ENCODE measurements at places on chromosomes 3 and 15.

DNA sequence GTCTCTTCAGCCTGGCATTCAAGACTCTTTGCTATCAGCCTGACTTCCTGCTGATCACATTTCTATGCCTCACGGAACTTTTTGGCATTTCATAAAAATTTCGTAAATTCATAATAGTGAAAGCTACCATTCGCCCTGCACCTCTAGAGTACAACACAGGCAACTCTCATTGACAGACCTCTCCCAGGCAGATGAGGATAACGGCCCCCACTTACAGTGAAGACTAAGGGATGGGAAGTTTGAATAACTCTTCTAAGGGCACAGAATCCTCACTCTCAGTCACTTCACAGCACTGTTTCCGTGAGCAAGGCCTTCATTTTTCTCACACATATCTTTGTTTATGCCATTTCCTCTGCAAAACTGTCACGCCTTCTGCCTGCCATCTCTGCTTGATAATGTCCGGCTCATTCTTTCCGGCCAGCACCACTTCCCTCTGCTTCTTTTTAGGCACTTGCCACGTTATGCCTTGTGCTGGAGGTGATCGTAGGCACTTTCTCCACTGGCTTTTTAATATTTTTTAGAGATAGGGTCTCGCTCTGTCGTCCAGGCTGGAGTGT is 224.1 kb upstream of the HES1 start:
- DNase-seq, result no peak

GRCh38 chr3:35641920-35642527 is 2.7 kb downstream of the ARPP21 start:
- no peak for DNase-seq

DNA sequence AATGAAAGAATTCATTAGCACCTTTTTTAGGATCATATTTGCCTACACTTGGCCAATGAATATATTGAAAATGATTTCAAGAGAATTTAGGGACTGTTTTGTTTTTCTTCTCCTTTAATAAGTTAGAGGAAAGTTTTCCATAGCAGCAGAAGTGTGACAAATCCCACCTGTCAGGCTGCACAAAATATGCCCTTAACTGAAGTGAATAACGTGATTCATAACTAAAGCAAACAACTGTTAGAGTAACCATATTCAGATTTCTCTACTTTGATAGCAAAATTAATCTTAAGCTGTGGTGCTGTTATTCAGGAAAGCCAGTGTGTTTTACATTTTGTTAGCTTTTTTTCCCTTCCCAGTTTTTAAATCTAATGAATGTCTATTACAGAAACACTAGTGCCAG is 121.4 kb downstream of the HCN4 start:
- DNase-seq, result no peak

- no peak for DNase-seq
Observed at GRCh38 chr15:98628216-98628615, 20.1 kb upstream of the IGF1R start.

DNA sequence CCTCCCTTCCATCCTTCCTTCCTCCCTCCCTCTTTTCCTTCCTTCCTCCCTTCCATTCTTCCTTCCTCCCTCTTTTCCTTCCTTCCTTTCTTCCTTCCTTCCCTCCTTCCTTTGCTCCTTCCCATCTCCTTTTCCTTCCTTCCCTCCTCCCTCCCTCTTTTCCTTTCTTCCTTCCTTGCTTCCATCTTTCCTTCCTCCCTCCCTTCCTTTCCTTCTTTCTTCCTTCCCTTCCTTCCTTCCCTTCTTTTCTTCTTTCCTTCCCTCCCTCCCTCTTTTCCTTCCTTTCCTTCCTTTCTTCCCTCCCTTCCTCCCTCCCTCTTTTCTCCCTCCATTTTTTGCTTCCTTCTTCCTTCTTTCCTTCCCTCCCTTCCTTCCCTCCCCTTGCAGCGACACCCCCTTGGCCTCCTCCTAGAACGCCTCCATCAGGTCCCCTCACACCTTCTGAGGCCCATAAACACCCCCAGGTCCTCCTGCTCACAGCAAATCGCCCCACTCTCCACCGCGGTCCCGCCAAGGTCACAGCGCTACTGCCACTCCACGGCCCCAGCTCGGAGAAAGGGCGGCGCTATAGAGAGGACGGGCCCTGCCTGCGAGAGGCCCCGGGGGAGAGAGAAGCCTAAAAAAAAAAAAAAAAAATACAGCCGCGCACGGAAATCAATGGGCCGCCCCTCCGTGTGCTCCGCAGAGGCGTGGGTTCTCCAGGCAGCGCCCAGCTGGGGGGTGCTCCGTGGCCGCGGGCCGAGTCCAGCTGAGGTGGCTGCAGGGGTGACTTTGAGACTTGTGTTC is 328.2 kb downstream of the OCA2 start:
- no peak for DNase-seq

GRCh38 chr3:119149484-119149883 is 3.5 kb downstream of the TEX55 start:
- no peak for DNase-seq

DNA sequence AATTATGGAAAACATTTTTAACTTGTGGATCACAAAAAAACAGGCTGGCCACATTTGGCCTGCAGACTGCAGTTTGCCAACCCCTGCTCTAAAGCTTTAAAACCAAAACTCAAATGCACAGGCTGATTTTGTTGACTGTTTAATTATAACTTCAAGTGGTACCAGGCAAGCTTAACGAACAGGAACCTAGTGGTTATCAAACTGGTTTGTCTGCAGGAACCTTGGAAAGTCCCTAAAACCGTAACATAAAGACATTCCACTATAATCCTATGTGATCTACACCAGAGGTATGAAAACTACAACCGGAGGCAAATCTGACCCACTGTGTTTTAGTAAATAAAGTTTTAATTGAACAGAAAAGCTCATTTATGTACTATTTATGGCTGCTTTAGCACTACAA is 52.4 kb downstream of the TBL1XR1 start:
- DNase-seq, result no peak

DNA sequence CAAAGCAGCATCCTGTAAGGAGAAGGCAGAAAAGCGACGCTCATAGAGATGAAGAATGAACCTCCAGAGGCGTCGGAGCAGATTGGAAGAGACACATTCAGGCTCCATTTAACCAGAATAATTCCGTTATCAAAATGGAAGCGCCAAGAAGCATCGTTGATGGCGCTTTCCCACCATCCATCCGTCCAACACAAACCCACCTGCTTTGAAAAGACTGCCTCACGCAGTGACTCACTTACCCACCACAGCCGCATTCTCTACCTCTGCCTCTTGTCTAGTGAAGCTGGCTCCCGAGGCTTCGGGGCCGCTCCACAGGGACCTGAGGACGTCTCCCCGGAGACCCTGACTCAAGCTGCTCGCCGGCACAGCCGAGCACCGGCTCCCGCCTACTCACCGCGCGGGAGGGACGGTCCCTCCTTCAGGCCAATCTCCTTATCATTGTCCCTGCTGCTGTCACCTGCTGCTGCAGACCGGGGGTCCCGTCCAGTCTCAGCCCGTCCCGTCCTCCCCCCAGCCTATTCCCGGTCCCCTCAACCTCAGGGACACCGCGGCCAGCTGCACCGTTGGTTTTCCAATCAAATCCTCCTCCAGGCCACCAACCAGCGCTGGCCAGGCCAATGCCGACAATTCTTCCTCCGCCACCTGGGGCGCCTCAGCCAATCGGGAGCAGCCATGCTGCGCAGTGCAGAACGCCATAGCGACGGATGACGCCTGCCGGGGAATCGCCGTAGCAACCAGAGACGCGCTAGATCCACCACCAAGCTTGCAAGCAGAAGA is at the start of gene NEK10:
NEK10 (minus strand) TSS at position 553 of the 777 bp plus-strand sequence. CDS start 16,501 bp downstream, outside the sequence.
- peak; percentile 69 for DNase-seq

DNA sequence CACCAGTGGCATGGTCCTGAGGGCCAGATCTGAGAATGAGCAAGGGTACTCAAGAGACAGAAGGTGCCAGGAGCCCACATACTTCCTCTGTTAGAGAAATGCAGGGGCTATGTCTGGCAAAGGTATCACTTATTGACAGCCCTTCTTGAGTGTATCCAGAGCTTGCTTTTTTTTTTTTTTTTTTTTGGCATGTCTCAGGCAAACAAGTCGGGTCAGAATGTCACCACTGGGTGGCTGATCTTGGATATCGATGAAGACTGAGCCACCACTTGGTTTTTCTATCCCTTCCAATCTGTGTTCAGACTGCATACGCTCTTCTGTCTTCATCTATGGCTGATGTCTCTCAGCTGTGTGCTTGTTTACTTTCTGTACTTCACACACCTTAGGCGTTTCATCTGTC is 363.4 kb upstream of the C2CD4B start:
- no peak for DNase-seq

GRCh38 chr3:155984791-155985417 is 114.5 kb downstream of the GMPS start:
- DNase-seq, result no peak

DNA sequence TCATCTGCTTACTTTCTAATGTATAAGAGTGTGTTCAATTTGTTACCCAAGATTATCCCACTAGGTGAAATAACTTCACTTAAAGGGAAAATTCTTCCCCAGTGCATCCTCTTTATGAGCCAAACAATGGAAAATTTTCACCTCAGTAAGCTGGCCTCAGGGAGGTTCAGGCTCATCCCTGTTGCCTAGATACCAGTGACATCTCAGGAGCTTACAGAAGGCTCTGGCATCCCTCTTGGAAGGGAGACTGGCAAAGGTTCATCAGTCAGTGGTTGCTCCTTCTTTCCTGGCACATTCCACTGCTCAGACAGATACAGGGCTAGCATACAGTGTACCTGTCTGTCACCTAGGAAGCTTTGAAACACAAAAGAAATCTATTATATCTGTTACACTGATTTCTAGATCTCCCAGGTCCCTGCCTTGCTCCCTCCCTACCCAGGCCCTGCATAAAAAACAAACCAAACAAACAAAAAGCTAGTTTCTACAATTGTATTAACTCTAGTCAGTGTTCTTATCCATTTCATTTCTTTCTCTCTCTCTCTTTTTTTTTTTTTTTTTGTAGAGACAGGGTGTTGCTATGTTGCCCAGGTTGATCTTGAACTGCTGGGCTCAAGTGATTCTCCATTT is 1.7 kb downstream of the IP6K2 start:
- no peak for DNase-seq

DNA sequence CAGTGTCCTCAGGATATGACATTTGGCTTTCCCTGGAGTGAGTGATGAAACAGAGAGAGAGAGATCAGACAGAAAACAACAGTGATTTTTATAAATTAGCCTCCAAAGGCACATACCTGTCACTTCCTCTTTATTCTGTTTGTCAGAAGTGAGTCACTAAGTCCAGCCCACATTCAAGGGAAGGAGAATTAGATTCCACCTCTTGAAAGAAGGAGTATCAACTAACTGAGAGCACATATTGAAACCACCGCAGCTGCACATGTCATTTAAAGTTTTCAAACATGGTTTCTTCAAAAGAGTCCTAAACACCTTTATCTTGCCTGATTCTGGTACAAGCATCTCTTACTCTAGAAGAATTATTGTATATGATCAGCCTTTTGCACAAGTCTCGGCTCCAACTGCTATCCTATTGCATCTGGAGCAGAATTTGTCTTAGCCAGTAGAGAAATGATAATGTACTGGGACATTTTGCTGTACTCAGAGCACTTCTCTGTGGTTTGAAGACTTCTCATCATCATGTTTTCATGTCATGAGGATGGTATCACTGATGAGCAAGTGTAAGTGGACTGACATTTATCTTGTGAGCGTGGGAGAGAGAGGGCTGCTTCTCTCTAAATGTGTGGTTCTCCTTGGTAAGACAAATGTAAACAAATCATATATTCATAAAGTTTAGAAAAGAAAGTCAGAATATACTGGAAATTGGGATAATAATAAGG is 338.9 kb upstream of the CFAP20DC start:
- DNase-seq, result no peak

DNA sequence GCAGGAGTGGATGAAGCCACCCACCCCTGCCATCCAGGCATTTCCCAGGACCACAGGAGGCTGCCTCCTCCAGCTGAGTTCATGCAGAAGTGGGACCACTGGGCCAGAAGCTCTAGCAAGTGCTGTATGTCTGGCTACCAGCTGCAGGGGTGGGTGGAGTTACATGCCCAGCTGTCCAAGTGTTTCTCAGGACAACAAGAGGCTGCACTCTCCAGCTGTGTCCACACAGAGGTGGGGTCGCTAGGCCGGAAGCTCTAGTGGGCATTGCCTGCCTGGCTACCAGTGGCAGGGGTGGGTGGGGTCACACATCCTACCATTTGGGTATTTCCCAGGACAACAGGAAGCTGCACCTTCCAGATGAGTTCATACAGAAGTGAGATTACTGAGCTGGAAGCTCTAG is 234.0 kb upstream of the PPP2R3A start:
- DNase-seq, result peak; percentile 4

- DNase-seq, result no peak
Observed at GRCh38 chr3:197828-198491, 1.4 kb downstream of the CHL1 start.

GRCh38 chr3:133570139-133570936 is 3.1 kb upstream of the CDV3 start:
- DNase-seq, result no peak

DNA sequence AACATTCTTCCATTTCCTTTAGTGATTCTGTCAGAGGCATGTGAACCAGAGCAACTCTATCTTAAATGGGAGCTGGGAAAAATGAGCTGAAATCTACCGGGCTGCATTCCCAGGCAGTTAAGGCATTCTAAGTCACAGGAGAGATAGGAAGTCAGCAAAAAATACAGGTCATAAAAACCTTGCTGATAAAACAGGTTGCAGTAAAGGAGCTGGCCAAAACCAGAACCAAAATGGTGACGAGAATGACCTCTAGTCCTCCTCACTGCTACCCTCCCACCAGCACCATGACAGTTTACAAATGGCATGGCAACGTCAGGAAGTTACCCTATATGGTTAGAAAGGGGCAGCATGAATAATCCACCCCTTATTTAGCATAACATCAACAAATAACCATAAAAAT is 66.4 kb downstream of the B3GALNT1 start:
- DNase-seq, result no peak

DNA sequence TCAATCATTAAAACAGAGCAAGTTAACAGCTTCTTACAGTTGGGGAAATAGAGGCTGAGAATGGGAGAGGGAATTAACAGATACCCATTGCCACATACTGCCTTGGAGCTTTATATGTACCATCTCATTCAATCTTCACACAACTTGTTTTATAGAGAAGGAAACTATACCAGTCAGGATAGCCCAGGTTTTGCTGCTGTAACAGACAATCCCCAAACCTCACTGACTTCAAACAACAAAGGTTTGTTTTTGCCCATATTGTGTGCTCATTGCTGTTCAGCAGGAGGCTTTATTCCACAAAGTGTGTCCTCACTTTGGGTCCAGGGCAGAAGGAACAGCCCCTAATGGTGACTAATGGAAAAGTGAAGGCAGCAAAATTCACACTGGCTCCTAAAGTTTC is 59.2 kb downstream of the SPSB4 start:
- DNase-seq, result no peak

DNA sequence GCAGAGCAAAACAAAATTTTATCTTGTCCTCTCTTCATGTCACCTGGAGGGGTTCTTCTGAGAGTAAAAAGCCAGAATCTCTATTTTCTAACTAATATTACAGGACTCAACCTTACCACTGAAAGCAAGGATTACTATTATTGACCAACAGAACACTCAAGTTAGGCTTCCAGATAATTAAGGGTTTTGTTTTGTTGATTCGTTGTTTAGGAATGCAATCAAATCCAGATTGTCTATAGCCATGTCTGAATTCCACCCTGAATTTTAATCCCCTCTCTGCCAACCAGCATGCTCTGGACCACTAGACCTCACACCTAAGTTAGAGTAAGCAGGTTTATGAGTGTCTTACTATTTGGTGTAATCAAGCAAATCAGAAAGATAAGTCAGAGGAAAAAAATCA is 90.7 kb downstream of the PEAK1 start:
- DNase-seq, result no peak

All from NCI-H510A (cell line).